ENCODE measurements at places on chromosomes 12 and 14. TPM values are rescaled to one million over a fixed set of nuclear protein-coding genes. Genes with fewer than 3 reads are reported as not detected.

GRCh38 chr14:22460461-22461195 lies 128.4 kb downstream of the DAD1 start:
- H3K4me3 ChIP-seq = no peak overlapping the region
- no peaks in the 10 kb centered on the region for H3K27me3 ChIP-seq
- no peaks in the 10 kb centered on the region for H3K4me1 ChIP-seq
- H3K27ac ChIP-seq = no peak overlapping the region
- no peak for DNase-seq

The KLRC3 gene
- not detected for total RNA-seq

GRCh38 chr14:61454545-61454944 lies 133.2 kb downstream of the PRKCH start:
- H3K4me3 ChIP-seq = no peak overlapping the region
- peak overlapping the region; percentile 95 for H3K27ac ChIP-seq
- peaks cover 77% of the 10 kb centered on the region for H3K36me3 ChIP-seq
- no peak for DNase-seq
- no peaks in the 10 kb centered on the region for H3K27me3 ChIP-seq
- H3K4me1 ChIP-seq = peaks cover 88% of the 10 kb centered on the region

The HPD gene
- total RNA-seq = not detected

DNA sequence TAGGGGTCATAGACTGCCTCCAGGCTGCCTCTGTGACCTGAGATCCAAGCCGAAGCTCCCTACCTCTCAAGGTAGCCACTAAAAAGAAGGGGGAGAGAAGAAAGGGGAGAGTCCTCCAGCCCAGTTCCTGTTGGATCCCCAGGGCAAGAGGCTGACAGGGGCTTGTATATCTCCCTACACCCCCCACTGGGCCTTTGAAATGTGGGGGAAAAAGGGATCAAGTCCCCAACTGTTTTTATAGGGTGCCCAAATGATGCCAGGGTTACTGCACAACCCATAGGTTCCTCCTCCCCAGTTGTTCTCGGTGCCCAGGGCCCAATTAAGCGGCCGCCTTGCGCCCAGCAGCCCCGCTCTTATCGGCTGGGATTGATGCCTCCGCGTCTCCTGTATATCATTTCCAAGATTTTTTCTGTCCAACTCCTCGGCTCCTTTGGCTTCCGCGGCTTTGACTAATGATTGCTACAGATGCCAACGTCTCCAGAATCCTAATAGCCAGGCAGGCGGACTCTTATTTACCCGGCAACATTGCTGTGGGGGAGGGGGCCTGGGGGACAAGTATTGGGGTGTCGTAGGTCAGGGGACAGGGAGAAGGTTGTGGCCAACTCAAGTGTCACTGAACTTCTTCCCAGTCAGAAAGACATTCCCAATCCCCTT lies 7.6 kb upstream of the HOXC4 start:
- H3K27me3 ChIP-seq = peaks cover 86% of the 10 kb centered on the region
- peaks cover 7% of the 10 kb centered on the region for H3K4me1 ChIP-seq
- no peak overlapping the region for H3K4me3 ChIP-seq
- no peak overlapping the region for H3K27ac ChIP-seq
- no peak for DNase-seq

DNA sequence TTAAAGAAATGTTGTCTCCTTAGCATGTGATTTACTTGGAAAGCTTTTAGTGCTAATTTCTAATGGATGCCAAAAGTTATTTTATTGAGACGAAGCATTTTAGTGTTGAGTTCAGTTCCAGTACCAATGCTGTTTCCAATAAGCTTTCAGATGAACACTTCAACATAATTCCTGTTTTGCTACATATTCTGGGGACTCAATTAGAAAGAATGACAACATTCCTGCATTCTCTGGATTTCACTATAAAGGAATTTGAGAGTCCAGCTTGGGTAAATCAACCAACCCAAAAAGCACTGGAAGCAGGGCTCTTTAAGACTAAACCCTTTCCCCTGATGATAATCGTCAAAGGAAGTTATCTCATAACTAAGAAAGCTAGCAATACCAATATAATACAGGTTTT lies 353.0 kb upstream of the TMTC1 start:
- H3K4me3 ChIP-seq = no peak overlapping the region
- H3K27ac ChIP-seq = no peak overlapping the region
